ENCODE measurements at places on chromosomes 1 and 21.

DNA sequence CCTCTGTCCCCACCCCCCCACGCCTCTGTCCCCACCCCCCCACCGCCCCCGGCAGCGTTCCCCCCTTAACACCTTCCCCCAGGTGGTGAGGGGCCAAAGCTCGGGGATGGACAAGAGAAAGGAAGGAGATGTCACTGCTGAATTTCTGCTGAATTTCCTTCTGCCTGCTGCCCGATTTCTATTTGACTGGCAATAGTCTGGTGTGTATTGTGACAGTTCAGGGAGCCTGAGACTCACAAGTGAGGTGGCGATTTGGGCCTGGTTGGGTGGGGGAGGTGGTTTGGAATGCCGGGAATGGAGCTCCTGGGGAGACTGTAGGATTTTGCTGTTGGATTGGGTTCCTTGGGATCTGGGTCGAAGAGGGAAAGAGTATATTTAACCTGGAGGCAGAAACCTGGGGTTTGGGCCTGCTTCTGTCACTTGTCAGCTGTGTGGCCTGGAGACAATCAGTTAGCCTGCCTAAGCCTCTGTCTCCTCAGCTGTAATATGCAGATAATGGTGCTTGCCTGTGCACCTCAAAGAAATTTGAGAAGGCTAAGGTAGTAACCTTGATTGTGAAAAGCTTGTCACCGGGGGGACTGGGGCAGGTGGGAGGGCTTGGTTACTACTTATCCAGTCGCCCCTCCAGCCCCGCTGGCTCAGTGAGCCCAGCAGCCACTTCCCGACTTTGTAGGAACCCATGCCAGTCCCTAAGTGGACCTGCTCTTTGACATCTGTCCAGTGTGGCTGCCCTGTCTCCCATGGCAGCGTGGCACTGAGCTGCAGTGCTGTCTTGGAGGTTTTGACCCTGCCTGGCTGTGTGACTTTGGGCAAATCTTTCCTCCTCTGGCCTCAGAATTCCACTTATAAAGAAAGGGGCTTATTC lies 7.7 kb upstream of the LMNA start:
- no peak for DNase-seq

DNA sequence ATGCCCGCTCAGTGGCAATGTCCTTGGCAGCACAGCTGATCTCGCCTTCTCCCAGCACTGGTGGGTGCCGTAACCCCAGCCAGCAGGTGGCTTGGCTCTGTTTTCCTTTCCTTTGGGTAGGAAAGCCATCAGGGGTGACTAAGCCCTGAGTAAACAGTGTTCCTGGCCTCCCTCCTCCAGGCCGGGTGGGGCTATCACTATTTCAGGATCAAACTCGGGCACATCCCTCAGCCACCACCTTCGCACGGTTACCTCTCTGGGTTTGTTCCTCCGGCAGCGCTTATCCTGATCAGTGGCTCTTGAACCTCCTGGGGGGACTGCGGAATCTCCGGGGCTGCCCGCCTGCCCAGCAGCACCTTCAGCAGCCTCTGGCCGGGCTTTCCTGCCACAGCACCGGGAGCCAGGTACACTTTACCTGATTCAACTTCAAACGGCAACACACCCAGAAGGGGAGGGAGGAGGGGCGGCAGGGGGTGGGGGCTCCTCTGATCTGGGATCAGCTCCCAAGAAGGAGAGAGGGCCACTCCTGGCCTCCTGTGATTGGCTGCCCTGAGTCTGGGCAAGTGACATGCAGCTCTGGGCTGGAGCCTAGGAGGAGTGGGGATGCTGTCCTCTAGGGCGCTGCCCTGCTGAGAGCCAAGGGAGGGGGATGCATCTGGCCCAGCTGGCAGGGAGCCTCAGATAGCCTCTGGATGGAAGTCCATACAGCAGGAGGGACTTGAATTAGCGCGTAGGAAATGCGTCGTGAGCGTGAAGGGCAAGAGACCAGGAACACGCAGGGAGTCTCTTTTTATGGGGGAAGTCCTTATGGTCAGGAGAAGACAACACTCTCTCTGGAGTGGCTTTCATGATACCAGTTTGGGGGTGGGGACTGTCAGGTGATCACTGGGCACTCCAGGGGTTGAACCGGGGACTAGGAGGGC lies at the start of gene ASCL5:
Gene ASCL5 (minus strand): TSS at position 353 of the 923 bp plus-strand sequence. CDS start 11,812 bp downstream, outside the sequence.
- no peak for DNase-seq

DNA sequence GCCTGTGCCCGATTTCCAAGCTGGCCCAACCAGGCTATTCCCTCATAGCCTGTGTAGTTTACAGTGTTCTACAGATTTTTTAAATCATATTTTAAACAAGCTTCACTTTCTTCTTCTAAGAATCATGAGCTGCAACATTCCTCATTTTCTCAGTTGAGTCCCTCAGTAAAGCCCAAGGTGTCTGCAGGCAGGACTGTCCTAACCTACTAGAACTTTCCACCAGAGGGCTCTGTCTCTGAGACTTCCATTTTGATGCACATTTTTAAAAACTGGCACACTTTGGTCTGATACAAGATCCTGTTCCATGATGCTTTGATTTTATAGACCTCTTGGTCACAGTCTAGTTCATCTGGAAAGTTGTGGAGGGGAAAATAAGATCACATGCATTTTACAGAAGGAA lies 21.6 kb upstream of the SLAMF6 start:
- no peak for DNase-seq

GRCh38 chr1:150686275-150686674 lies 10.7 kb downstream of the GOLPH3L start:
- DNase-seq: no peak

GRCh38 chr1:109846162-109846561 lies 64.5 kb upstream of the CSF1 start:
- no peak for DNase-seq

GRCh38 chr1:32180186-32181060 lies 948 bp downstream of the TXLNA start:
- no peak for DNase-seq

DNA sequence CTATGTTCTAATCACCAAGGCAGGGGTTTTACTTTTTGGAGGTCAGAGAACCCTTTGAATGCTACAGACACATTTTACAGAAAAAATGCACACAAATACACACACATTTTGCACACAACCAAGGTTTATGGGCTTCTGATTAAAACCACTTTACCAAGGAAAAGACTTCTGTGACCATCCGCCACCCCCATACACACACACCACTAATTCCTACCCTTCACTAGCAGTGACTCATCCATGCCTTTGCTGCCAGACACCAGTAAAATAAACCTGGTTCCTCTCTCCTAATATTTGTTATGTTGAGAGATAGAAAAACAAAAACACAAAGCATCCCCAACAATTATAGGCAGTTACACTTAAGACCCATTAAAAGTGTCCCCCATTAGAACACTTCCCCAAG lies 12.9 kb downstream of the PIGM start:
- DNase-seq: no peak

DNA sequence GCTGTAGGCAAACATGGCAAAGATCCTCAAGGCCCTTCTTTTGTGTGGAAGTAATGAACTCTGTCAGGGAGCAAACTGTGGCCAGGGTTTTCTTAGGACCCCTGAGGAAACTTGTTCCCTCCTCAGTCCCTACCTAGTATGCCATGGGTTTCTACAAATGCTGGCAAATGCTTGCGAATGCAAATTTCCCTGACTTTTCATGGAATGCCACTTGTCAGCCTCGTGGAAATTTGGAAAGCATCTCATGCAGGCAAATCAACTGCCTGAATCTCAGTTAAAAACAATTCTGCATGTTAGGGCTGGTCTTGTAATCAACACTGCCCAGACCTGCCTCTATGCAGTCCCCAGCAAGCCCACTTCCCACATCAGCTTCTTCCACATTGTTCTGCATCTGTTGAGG lies 334.9 kb upstream of the AJAP1 start:
- no peak for DNase-seq

DNA sequence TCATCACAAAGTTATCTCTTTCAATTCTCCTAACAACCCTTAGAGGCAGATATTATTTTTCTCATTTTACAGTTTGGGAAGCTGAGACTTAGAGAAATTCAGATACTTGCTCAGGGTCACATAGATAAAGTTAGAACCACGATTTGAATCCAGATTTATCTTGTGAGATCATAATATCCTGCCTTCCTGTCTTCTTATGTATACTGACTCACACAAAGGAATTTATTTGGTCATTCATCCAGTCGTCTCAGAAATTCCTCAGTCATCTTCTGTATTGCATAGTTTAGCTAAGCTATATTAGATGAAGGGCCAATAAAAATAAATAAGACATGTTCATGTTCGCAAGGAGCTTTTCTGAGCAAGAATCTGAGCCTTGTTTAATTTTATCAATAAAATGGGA lies 35.8 kb upstream of the RUNX1 start:
- DNase-seq: peak; percentile 56

GRCh38 chr1:156503698-156504437 lies 3.3 kb upstream of the MEF2D start:
- DNase-seq: no peak

DNA sequence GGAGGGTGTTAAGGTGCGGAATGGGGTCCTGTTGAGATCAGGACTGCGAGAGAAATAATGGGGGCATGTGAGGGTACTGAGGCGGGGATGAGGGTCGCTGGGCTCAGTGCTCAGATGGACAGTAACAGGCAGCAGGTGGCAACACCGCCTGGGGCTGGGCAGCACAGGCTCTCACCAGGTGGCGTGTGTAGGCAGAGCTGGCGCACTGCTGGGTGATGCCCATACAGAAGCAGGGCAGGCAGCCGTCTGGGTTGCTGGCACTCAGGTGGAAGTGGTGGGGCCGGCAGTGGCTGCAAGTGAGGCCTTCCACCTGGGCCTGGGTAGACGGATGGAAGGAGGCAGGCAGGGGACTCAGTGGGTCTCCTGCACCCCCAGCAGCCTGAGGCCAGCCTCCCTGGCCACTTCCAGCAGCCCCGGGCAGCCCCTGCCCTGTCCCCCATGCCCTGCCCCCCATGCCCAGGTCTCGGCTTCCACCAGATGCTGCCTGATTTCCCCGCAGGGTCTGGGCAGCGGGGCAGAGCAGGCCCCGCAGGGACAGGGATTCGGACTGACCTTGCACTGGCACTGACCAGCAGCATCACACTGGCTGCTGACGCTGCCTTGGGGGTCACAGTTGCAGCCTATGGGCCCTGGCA lies 60.5 kb downstream of the LDLRAD2 start:
- no peak for DNase-seq

DNA sequence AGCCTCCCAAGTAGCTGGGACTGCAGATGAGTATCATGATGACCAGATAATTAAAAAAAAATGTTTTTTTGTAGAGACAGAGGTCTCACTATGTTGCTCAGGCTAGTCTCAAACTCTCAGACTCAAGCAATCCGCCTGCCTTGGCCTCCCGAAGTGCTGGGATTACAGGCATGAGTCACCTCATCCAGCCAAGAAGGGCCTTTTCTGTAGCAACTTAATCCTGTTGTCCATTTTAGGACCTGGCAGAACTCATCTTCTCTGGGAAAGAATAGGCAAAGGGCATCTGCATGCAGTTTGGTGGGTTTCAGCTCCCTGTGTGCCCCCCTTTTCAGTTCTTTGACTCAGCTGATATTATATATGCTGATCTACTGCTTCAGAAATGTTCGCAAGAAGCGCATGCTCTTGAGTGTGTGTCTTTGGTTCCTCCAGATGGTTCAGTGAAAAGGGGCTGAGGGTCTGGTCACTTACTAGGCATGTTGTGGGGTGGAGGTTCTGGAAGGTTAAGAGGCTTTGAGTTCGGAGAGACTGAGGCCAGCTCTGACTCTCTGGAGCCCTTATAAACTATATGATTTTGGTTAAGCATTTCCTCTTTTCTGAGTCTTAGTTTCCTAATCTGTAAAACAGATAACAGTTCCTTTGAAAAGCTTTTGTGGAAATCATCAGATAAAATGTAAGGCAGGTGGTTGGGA lies 19.4 kb upstream of the SRSF4 start:
- no peak for DNase-seq

DNA sequence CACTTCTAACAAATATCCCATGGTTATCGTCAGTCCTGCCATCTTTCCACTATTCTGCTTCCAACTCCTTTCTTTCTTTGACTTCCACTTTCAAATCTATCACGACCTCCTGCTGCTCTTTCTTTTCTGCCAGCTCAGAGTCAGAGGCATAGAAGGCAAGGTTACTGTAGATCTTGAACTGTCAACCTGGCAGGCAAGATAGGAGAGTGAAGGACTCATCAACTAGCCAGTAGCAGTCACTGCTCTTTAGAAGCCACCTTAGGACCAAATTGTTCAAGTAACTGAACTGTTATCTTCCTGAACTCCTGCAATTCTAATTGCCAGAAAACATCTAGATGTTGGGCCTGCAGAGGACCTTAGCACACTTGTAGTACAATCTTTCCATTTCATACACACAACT lies 13.1 kb upstream of the FCER1A start:
- DNase-seq: no peak

- no peak for DNase-seq
Observed at GRCh38 chr1:32221980-32222755, at the start of the genes EIF3I and TMEM234. Gene EIF3I (plus strand): TSS chr1:32222407. CDS start chr1:32222442, 35 bp downstream. Gene TMEM234 (minus strand): TSS chr1:32222353. CDS start chr1:32222322, 31 bp downstream.

GRCh38 chr1:183308719-183309118 lies 109.5 kb downstream of the NMNAT2 start:
- no peak for DNase-seq

GRCh38 chr1:45302505-45303150 lies 24.1 kb upstream of the HPDL start:
- no peak for DNase-seq

- DNase-seq: no peak
Observed at GRCh38 chr1:11248169-11248568, 14.2 kb downstream of the MTOR start.

All from AG09319 (cell line).